ENCODE measurements at places on chromosomes 5 and 9.
A peak's percentile ranks its signal among the peaks of the same experiment; 100 is the strongest.

GRCh38 chr5:91839721-91840120 lies 456.6 kb upstream of the ARRDC3 start:
- no peak for DNase-seq
- H3K36me3 ChIP-seq, result no peaks in the 10 kb centered on the region
- no peak overlapping the region for H3K4me3 ChIP-seq
- H3K27ac ChIP-seq, result no peak overlapping the region
- H3K4me1 ChIP-seq, result no peaks in the 10 kb centered on the region
- H3K27me3 ChIP-seq, result no peaks in the 10 kb centered on the region

DNA sequence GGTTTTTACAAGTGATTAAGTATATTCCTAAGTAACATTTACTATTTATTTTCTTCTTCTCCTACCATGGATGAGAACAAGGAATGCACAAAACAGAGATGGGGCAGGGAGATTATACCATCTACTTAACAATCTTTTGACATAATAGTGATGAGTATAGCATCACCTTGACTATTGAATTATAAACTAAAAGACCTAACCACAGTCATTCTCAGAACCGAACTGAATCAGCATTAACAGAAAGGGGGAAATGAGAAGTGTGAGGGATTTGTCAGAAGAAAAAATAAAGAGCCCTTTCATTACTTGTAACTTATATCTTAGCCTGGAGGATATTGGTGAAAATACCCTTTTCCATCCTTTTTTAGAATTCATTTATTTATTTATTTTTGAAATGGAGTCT lies 21.9 kb downstream of the OR2Y1 start:
- H3K4me1 ChIP-seq, result peaks cover 9% of the 10 kb centered on the region
- H3K27ac ChIP-seq, result no peak overlapping the region
- H3K4me3 ChIP-seq, result no peak overlapping the region
- no peaks in the 10 kb centered on the region for H3K36me3 ChIP-seq
- DNase-seq, result no peak
- H3K27me3 ChIP-seq, result peaks cover 22% of the 10 kb centered on the region

DNA sequence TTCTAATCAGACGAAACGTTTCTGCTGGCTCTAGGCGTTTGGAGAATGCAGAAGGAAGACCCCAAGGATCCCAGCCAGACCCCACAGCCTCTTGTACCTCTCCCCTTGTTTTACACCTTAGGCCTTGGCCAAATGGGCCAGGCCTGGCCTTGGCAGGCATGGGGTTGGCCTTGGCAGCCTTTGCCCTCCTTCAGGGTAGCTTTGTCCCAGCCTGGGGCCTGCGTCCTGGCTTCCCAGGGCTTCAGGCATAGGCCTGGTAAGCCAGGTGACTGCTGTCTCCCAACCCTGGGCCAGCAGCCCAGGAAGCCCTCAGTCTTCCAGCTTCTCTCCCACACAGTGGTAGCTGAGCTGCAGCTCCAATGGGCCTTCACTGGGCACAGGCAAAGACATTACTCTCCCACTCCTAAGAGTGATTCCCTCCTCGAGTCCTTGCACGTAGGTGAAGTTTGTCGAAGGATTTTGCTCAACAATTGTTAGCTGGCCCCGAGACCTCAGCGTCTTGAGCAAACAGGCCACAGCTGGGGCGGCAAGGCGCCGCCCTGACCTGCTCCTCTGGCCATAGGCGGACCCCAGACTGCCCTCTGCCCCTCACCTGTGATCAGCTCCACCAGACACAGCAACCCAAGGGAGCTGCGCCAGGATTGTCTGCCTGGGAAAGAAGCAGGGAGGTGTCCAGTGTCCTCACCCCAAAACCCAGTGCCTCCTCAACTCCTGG lies 1.1 kb upstream of the PITX1 start:
- peaks cover 83% of the 10 kb centered on the region for H3K27me3 ChIP-seq
- no peak for DNase-seq
- H3K4me1 ChIP-seq, result peaks cover 26% of the 10 kb centered on the region
- peak overlapping the region; percentile 69 for H3K4me3 ChIP-seq
- no peak overlapping the region for H3K27ac ChIP-seq
- no peaks in the 10 kb centered on the region for H3K36me3 ChIP-seq

- no peaks in the 10 kb centered on the region for H3K27me3 ChIP-seq
- no peaks in the 10 kb centered on the region for H3K4me1 ChIP-seq
- no peak overlapping the region for H3K4me3 ChIP-seq
- DNase-seq, result no peak
Measured at GRCh38 chr9:124134526-124134925, 123.0 kb downstream of the LHX2 start.

GRCh38 chr5:114898602-114899001 lies 271.1 kb downstream of the TRIM36 start:
- H3K4me1 ChIP-seq, result no peaks in the 10 kb centered on the region
- H3K27me3 ChIP-seq, result no peaks in the 10 kb centered on the region
- no peak overlapping the region for H3K27ac ChIP-seq
- H3K4me3 ChIP-seq, result no peak overlapping the region
- no peaks in the 10 kb centered on the region for H3K36me3 ChIP-seq

DNA sequence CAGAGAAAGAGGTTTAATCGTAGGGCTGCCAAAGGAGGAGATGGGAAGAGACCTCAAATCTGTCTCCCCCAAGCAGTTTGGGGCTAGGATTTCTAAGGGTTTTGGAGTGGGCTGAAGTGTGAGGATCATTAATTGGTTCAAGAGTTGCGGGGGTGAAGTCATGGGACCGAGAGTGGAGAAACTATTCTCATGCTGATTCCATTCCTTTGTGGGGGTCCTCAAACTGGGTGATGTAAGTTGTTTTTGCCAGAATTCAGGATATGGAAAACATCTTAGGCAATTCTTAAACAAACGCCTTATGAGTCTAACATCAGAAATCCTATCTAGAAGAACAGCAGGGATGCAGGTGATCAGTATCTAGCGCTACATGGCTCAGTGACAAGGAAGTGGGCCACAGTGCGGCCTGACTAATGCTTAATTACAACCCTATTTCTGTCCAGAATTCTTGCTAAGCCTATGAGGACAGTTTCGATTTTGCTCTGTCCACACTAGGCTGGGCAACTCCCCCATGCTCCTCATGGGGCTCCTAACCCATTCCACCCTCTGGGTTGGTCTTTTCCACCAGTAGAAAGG lies 27.7 kb upstream of the TRIO start:
- no peaks in the 10 kb centered on the region for H3K27me3 ChIP-seq
- no peak for DNase-seq
- no peak overlapping the region for H3K27ac ChIP-seq
- H3K4me3 ChIP-seq, result no peak overlapping the region

DNA sequence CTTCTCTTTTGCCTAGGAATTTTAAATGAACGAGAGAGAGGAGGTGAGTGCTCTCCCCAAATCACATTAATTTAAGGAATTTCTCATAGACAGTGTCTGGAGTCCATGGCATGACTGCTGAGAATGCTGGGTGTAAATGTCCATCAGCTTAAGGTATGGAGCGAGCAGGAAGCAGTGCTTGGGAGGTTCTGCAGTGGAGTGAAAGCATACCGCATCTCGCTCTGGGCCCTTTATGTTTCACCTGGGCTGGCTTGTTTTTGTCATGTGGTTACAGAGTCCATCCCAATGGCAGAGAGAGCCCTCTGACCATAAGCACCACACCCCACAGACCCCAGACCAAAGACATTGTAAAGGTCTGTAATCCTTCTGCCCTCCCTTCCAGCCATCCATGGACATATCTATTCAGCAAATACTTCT lies 20.6 kb upstream of the TNFAIP8 start:
- no peak for DNase-seq
- peak overlapping the region; percentile 68 for H3K4me3 ChIP-seq
- H3K27me3 ChIP-seq, result no peaks in the 10 kb centered on the region
- H3K36me3 ChIP-seq, result peaks cover 10% of the 10 kb centered on the region

GRCh38 chr9:121944711-121945191 lies 148.4 kb downstream of the TTLL11 start:
- DNase-seq, result no peak
- H3K36me3 ChIP-seq, result no peaks in the 10 kb centered on the region
- H3K4me3 ChIP-seq, result no peak overlapping the region
- H3K27me3 ChIP-seq, result no peaks in the 10 kb centered on the region
- no peak overlapping the region for H3K27ac ChIP-seq

DNA sequence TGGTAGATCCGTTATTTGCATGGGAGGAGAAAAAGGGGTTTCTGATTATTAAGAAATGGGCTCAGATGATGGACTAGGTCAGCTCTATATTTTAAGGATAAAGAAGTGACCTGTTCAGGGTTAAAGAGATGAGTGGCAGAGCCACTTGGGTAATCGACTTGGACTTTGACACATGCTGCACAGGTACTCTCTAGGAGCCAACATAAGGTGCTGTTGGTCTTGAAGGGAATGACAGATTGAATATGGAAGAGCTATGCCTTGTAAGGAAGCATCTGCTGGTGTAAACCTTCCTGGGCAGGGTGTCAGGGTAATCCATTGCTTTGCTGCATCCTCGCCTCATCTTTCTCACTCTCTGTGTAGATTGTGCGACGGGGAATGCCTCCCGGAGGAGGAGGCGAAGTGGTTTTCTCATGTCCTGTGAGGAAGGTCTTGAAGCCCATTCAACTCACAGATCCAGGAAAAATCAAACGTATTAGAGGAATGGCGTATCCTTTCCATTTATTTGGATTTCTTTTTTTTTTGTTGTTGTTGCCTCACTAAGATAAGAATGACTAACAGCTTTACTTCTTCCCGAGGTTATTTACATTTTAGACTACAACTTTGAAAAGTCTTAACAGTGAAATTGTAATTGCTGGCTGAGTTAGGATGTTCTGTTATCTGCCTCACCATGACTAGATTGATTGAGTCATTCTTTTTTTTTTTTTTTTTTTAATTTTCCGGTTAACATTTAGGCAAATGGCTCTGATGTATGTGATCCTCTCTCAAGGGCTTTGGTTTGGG lies 41.2 kb downstream of the RCL1 start:
- H3K27ac ChIP-seq, result no peak overlapping the region
- no peaks in the 10 kb centered on the region for H3K27me3 ChIP-seq
- H3K36me3 ChIP-seq, result peaks cover 15% of the 10 kb centered on the region
- no peak for DNase-seq

DNA sequence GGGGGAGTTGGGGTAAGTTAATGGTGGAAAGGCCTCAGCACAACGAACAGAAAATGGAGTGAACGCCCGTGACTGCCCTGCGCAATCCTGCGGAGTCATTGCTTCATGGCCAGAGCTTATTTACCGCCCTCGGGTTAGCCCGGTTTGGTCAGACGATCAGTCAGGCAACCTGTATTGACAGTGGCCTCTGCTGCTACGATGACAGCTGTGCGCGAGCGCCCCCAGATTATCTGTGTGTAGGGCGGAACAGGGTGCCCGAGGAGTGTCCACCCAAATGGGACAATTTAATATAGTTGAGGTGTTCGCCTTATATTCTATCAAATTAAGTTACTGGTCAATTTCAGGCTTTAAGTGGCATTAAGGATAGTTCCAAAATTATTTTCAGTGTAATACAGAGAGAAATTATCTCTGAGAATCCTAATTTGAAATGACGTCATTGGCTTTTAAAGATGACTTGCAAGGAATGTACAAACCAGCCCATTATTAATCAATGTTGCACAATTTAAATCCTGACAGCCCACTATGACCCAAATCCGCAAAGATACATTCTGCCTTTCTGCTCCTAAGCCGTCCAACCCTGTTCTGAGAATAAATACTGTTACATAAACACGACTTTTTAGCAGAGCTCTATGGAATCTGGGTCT lies 879 bp upstream of the UBQLN1 start:
- DNase-seq, result peak; percentile 50
- H3K4me1 ChIP-seq, result peaks cover 32% of the 10 kb centered on the region
- H3K27me3 ChIP-seq, result no peaks in the 10 kb centered on the region
- H3K27ac ChIP-seq, result peak overlapping the region; percentile 99
- H3K4me3 ChIP-seq, result peak overlapping the region; percentile 98
- peaks cover 32% of the 10 kb centered on the region for H3K36me3 ChIP-seq

GRCh38 chr5:31730139-31730538 lies 91.2 kb downstream of the PDZD2 start:
- DNase-seq, result no peak
- no peaks in the 10 kb centered on the region for H3K27me3 ChIP-seq
- no peaks in the 10 kb centered on the region for H3K4me1 ChIP-seq

- no peaks in the 10 kb centered on the region for H3K27me3 ChIP-seq
- DNase-seq, result no peak
Measured at GRCh38 chr5:132215329-132215728, 12.3 kb downstream of the P4HA2 start.

- DNase-seq, result no peak
- peaks cover 11% of the 10 kb centered on the region for H3K36me3 ChIP-seq
- peak overlapping the region; percentile 14 for H3K27ac ChIP-seq
- peak overlapping the region; percentile 92 for H3K4me3 ChIP-seq
- no peaks in the 10 kb centered on the region for H3K27me3 ChIP-seq
Measured at GRCh38 chr5:76718880-76719279, 3.0 kb downstream of the F2R start.

- no peak overlapping the region for H3K27ac ChIP-seq
- H3K36me3 ChIP-seq, result peaks cover 2% of the 10 kb centered on the region
- no peak for DNase-seq
- H3K27me3 ChIP-seq, result no peaks in the 10 kb centered on the region
- H3K4me3 ChIP-seq, result no peak overlapping the region
Measured at GRCh38 chr9:123724211-123724796, 205.6 kb downstream of the DENND1A start.

GRCh38 chr5:151196556-151197290 lies 27.2 kb downstream of the CCDC69 start:
- peak overlapping the region; percentile 79 for H3K27ac ChIP-seq
- no peak overlapping the region for H3K4me3 ChIP-seq
- DNase-seq, result no peak
- peaks cover 41% of the 10 kb centered on the region for H3K36me3 ChIP-seq
- H3K4me1 ChIP-seq, result peaks cover 46% of the 10 kb centered on the region

DNA sequence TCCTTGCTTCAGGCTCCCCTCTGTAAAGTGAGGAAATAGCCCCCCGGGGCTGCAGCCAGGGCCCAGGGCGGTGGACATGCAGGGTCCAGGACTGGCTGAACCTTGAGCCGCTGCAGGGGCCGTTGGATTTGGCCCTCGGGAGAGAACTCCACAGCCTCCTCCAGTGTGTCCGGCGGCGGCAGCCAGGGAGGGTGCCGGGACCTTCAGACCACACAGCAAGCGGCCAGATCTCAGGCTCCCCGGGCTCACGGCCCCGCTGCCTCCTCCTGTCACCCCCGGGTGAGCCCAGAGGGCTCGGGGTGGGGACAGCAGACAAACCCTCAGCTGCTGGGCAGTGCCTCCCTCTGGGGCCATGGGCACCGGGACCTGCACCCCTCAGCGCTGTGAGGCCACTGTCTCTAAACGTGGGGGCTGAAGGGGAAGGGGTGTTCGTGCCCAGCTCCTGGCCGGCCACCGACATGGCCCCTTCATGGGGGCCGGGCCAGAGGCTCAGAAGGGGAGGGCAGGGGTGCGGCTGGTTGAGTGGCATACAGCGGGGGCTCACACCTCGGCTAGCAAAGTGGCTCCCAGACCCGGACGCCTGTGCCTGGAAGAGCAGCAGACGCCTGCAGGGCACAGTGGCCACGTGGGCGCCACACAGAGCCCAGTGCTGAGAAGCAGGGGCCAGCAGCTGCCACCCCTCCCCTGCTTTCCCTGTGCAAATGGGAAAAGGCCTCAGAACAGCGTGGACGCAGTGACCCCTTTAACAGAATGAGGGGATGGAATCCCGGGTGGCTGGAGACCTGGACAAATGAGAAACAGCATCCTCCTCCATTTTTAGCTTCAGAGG lies 19.7 kb downstream of the SLC9A3 start:
- no peak overlapping the region for H3K4me3 ChIP-seq
- no peaks in the 10 kb centered on the region for H3K36me3 ChIP-seq
- no peak overlapping the region for H3K27ac ChIP-seq
- no peaks in the 10 kb centered on the region for H3K4me1 ChIP-seq

- H3K27me3 ChIP-seq, result no peaks in the 10 kb centered on the region
- H3K36me3 ChIP-seq, result no peaks in the 10 kb centered on the region
- no peak overlapping the region for H3K27ac ChIP-seq
Measured at GRCh38 chr5:16975950-16976624, 40.0 kb upstream of the MYO10 start.
